ENCODE measurements at places on chromosomes 3 and 15. TPM values are rescaled to one million over a fixed set of nuclear protein-coding genes. Genes with fewer than 3 reads are reported as not detected.

TMEM42 gene
- total RNA-seq: 18.9 TPM

HES1 gene
- 51.6 TPM for total RNA-seq

RUVBL1 gene
- total RNA-seq: 34.3 TPM

DNA sequence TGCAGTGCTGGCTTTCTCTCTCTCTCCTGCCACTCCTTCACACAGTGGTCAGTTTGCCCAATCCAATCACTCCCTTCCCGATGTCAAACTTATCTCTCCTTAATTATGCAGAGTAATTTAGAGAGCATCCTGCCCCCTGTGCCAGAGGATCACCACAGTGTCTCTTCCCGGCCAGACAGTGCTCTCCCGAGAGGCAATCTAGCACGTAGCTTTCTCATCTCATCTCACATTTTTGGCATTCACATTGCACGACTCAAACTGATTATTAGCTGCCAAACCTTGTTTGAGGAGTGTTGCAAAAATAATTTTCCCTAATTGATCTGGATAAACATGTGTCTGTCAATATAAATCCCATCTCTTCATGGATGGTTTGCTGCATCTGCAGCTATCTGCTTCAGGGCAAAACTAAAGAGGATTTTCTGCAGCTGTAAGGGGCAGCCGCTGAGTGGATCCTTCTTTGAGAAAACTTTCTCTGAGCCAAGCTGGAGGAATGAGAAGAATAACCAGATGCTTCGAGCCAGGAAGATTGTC is 37.8 kb downstream of the SSUH2 start:
- DNase-seq: no peak
- no peaks in the 10 kb centered on the region for H3K27me3 ChIP-seq
- peak overlapping the region; percentile 61 for H3K27ac ChIP-seq
- H3K4me1 ChIP-seq: peaks cover 29% of the 10 kb centered on the region
- no peaks in the 10 kb centered on the region for H3K36me3 ChIP-seq

GRCh38 chr3:128482175-128482574 is 10.8 kb downstream of the GATA2 start:
- peak overlapping the region; percentile 27 for H3K27ac ChIP-seq
- H3K27me3 ChIP-seq: peaks cover 15% of the 10 kb centered on the region
- H3K4me1 ChIP-seq: peaks cover 28% of the 10 kb centered on the region
- no peaks in the 10 kb centered on the region for H3K36me3 ChIP-seq
- DNase-seq: no peak

GRCh38 chr3:60015032-60015705 is 965.3 kb upstream of the CFAP20DC start:
- no peaks in the 10 kb centered on the region for H3K27me3 ChIP-seq
- H3K4me3 ChIP-seq: no peak overlapping the region
- no peak overlapping the region for H3K27ac ChIP-seq
- no peaks in the 10 kb centered on the region for H3K4me1 ChIP-seq

DNA sequence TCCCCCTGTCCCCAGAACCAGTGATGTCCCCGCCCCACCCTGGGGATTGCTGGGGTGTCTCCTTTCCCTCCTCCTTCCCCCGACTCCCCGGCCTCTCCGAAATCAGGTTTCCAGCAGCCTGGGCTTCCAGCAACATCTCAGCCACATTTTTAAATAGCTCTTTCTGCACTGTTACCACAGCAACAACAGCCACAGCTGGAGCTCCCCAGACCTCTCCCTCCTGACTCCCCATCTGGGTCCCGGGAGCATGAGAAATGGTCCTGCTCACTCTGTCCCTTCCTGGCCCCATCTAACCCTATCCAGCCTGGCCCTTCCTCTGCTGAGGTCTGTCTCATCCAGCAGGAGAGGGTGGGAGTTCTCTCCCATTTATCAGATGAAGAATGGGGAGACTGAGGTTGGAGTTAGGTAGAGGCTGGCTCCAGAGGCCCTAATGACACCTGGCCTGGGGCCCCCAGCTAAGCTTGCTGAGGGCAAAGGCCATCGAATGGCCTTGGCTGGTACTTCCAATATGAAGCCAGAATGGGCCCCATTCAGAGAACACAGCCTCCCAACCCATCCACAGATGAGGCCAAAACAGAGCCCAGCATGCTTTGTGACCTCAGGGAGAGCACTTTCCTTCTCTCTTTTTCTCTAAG is 1.5 kb downstream of the CAMK1 start:
- no peaks in the 10 kb centered on the region for H3K36me3 ChIP-seq
- no peak overlapping the region for H3K4me3 ChIP-seq
- H3K27ac ChIP-seq: peak overlapping the region; percentile 50
- H3K27me3 ChIP-seq: no peaks in the 10 kb centered on the region
- H3K4me1 ChIP-seq: peaks cover 29% of the 10 kb centered on the region

GRCh38 chr3:52086976-52087663 is 30.7 kb upstream of the DUSP7 start:
- H3K36me3 ChIP-seq: no peaks in the 10 kb centered on the region
- H3K27me3 ChIP-seq: no peaks in the 10 kb centered on the region
- DNase-seq: no peak
- no peak overlapping the region for H3K4me3 ChIP-seq

DNA sequence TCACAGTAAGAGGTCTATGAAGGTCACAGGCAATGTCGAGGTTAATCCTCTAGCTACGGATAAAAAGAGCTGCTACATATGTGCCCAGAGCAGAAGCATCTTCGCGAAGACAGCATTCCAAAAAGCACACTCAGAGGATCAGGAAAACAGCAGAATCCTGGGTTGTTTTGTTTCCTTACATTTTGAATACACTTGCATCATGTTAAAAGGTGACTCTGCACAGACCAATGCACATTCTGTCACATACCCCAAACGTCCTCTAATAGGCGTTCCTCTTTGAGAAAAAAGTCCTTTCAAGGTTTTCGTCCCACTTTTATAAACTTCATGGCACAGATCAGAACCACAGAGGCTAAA is 52.7 kb downstream of the VGLL4 start:
- peak overlapping the region; percentile 83 for H3K27ac ChIP-seq
- H3K4me1 ChIP-seq: peaks cover 84% of the 10 kb centered on the region
- H3K4me3 ChIP-seq: peak overlapping the region; percentile 29
- H3K36me3 ChIP-seq: peaks cover 35% of the 10 kb centered on the region
- H3K27me3 ChIP-seq: no peaks in the 10 kb centered on the region

All from osteocyte (in vitro differentiated cells).